ENCODE measurements at places on chromosomes 6 and 20.

DNA sequence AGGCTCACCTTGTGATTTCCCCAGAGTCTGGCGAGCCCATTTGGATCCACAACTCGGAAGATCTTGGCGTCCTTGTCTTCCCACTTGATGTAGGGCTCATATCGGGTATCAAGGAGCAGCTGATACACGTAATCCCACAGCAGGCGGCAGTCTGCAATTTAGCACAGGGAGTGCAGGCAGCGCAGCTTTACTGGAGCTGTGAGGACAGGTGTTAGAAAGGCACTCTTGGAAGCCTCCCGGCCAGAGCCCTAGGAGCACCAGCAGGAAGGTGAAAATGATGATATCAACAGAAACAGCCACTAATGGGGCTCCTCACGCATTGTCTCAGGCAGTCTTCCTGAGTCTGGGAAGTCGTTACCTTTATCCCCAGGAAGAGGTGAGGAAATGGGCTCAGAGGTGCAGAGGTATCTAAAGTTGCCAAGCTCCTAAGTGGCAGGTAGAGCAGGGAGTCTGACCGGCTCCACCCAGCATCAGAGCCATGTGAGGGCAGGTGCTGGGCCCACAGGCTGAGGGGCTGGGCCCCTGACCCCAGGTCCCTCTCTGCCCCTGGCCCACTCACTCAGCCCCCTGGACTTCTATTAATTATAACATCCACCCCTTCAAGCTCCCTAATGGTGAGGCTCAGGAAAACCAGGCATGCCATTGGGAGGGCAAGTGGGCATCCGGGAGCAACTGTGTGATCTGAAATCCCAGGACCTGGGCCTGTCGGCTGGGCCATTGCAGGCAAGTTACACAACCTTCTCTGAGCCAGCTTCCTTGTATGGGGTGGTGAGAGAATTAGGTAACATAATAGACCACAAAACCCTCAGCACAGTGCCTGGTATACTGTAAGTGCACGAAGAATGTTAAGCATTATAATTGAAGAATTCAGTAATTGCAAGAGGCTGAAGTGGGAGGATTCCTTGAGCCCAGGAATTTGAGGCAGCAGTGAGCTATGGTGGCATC lies 18.3 kb downstream of the ETV7 start:
- DNase-seq: peak; percentile 39

- DNase-seq: no peak
Measured at GRCh38 chr6:62086047-62086446, 200.0 kb downstream of the KHDRBS2 start.

DNA sequence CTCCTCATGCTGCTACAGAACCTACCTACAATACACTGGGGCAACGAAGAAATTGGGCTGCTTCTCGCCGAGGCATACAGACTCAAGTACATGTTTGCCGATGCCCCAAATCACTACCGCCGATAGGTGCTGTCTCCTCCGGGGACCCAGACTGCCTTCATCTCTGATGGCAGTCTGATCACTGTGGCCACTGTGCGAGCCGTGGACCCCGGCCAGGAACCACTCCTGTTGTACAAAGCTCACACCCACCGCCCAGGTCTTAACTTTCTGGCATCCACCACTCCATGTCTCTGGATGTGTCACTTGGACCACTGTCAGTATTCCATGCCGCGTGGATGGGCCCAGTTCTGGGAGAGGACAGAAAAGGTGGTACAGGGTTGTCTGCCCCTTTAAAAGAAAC lies 22.7 kb upstream of the RNF8 start:
- no peak for DNase-seq

DNA sequence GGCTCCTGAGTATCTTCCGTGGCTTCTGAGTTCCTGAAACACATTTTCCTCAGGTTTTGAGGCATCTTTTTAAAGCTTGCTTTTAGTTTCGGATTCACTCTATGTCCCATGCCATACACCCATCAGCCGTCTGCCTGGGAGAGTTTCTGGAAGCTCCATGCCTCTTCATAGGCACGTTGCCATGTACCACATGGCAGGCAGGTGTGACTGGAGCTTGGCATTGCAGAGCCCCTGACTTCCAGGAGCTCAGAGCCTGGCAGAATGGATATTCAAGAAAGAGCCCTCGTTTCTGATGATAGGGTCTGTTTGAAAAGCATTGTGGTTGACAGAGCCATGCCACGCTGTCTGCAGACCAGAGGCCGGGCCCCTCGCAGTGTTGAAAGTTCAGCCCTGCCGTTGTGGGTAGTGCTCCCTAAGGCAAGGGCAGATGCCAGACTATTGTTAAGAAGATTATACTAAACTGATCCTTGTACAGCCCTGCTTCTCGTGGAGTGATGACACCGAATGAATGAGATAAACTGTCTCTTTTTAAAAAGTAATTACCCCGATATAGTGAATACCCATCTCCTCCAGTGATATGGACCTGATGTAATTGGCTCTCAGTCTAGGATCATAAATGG lies 100.0 kb downstream of the RPP40 start:
- no peak for DNase-seq

DNA sequence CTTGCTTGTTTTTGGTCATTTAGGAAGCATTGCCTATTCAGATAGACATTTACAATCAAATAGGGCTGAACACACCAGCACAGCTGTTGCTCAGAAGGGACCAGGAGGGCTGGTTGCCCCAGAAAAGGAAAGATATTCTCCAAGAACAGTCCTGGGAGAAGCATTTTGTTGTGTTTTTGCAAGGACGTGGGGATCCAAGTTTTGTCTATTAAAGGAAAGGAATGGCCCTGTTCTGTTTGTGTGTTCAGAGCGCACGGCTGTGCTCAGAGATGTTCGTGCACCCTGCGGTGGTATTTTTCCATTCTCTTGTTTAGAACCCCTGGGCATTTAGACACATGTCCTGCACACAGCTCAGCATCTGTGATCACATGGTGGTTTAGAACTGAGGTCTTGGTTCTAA lies 82.5 kb downstream of the TXNDC5 start:
- DNase-seq: no peak

- DNase-seq: no peak
Measured at GRCh38 chr6:75748003-75748742, 866 bp upstream of the MYO6 start.

DNA sequence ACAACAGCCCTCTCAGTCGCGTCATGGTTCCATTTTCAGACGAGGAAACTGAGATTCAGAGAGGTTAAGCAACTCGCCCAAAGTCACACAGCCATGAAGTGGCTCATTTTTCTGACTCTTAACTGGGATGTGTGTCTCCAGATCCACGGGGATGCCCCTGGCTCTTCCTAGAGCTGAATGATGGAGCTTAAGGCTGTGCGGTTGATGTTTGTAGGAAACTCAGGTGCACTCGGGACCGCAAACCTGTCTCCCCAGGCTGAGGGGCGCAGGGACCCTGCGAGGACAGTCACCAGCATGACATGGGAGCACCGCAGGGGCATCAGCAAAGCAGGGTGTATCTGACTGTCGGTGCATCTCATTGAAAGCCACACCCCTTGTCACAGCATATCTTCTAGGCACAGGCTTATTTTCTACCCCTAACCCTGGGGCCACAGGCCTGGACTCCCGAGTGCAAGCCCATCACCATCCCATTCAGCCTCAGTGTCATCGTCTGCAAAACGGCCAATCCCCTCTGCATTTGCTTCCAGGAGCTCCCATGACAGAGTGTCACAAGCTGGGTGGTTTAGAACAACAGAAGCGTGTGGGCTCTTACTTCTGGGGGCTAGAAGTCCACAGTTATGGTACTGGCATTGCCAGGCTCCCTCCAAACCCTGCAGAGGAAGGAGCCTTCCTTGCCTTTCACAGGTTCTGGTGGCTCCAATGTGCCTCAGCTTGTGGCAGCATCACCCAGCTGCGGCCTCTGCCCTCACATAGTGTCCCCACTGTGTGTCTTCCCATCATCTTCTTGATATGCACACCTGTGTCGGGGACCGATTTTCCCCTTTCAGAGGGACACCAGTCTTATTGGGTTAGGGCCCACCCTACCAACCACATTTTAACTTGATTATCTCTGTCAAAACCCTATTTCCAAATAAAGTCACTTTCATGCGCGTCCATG lies 9.9 kb upstream of the ARHGAP40 start:
- DNase-seq: no peak

DNA sequence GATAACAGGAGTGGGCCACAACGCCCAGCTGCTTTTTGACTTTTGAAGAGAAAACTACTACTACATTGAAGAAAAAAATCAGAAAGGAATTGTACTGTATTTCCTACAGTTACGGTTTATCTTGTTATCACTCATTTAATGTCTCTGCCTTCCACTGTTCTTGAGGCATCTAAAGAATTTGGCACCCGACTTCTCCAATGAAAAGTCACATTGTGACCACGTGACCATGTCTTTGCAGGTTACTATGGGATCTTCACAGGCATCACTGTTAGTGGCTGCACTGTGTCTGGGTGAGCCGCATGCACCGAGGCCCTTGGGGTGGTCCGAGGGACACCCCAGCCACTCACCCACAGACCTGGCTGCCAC lies 26.8 kb downstream of the RRBP1 start:
- DNase-seq: no peak

All from DMS79 (cell line).